ENCODE measurements at places on chromosomes 5 and 9.

GRCh38 chr9:106588626-106589025, 274.3 kb upstream of the ZNF462 start:
- peak; percentile 55 for DNase-seq

- no peak for DNase-seq
Observed at GRCh38 chr5:149217803-149218155, 53.9 kb upstream of the AFAP1L1 start.

DNA sequence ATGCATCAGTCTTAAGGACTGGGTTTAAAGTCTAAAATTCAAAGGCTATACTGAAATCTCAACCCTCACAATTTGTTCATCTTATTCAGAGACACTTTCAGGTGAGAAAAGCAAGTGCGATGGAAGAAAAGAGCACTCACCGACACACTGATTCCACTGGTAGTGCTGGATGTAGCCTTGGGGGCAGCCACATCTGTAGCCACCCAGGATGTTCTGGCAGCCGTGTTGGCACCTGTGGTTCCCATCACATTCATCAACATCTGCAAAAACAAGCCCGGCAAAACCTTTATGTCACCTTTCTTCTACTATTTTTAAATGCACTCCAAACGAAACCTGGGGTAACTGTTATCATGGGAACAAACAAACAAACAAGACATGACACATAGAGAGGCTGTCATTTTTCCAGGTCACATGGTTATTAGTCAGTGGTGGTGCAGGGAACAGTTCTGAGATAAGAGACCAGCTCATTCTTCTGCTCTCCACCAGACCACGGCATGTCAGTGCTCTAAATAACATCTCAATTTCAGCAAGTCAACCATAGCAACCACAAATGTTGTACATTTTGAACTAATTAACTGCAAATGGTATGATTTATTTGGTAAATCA, 188.4 kb downstream of the SLC12A2 start:
- no peak for DNase-seq

DNA sequence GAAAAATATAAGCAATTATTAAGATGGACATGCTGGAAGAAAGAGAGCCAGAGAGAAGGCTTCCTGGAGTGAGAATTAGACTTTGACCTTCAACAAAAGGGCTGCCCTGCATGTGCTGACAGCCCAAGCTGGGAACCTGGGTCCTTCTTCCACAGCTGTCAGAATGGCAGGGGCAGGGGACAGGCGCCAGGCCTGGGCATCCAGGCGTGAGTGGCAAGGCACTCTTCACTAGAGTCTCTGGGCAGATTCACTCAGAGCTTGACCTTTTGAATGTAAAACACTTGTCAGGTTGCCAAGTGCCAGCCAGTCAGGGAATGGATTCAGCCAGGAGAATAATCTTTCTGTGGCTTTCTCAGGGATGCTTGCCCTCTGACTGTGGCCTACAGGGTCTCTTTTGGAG, 119.1 kb upstream of the CLINT1 start:
- DNase-seq: no peak
